Calu3 (cell line): ENCODE measurements at places on chromosomes 16 and 17. TPM values are rescaled to one million over a fixed set of nuclear protein-coding genes. Genes with fewer than 3 reads are reported as not detected.
A peak's percentile ranks its signal among the peaks of the same experiment; 100 is the strongest.

DNA sequence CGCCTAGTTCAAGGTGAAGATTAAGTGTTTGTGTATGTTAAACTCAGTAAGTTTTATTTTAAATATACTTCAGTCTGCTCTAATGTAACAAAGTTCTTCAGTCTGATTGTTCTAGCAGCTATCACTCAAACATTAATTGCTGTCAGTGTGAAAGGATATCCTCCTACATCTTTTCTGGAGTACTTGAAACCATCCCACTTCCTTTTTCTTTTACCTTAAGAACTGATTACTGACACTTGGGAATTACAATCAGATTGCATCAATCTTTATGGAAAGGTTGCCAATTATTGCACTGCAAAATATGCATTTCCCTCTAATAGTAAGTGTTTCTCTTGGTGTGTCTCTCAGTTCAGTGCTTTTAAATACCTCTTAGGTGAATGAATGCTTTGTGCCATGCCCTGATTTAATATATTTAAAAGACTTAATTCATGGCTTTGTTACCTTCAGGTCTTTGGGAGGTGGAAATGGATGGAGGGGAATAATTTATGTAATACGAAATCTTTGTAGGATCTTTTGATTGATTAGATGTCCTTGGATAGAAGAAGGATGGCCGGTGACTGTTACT, 16.6 kb downstream of the MRTFB start:
- no peak for DNase-seq

GRCh38 chr17:40903129-40903847, 18.2 kb upstream of the KRT20 start:
- peak; percentile 82 for DNase-seq

DNA sequence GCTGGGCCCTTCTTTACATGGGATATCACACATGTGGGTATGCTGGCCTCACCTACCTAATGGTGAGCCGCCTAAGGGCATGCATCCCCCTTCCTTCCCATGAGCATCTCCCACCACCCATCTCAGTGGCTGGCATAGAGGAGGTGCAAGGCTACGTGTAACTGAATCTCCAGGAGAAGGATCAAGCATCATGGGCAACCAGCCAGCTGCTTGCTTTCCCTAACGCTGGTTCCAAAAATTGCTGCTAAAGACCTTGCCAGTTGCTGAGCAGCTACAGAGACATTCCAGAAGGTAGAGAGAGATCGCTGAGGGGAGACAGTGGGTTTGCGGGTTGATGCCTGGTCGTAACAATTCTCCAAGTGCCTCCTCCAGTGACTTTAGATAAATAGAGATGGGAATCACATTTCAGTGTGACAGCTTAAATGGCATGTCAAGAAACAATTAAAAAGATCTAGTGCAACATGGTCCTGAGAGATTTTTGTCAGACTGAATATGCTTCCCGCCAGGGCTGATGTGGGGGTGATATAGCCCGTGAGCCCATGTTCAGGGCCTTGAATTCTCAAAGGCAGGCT, 378.4 kb upstream of the CDH5 start:
- DNase-seq, result no peak

The SLC9A5 gene
- total RNA-seq, result 2.4 and 4.4 TPM in 2 replicates

DNA sequence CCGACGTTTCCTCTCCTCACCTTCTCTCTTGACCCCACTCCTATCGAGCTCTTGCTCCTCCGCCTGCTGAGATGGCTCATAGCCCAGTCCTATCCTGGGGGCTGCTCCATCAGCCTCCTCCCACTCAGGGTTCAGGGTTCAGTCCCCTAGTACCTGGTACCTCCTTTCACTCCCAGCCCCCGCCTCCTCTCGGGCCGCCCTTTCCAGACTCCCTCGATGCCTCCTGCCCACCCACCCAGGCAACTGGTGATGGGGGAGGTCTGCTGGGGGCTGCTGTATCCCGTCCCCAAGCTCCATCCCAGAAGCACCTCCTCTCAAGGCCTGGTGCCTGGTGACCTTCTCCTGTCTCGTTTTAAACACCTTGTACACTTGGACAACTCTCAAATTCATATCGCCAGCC, 93.9 kb downstream of the AMFR start:
- no peak for DNase-seq

- DNase-seq, result no peak
Measured at GRCh38 chr17:31074772-31075555, 19.8 kb upstream of the NF1 start.

The SNF8 gene
- total RNA-seq, result 198 and 213 TPM in 2 replicates

- no peak for DNase-seq
Measured at GRCh38 chr17:62897706-62898105, 68.3 kb upstream of the TANC2 start.

GRCh38 chr17:15351925-15352324, 10.5 kb upstream of the TEKT3 start:
- no peak for DNase-seq

GRCh38 chr17:68792873-68793272, 162.3 kb downstream of the ABCA8 start:
- DNase-seq, result no peak

The ESRP2 gene
- 100 and 103 TPM in 2 replicates for total RNA-seq

DNA sequence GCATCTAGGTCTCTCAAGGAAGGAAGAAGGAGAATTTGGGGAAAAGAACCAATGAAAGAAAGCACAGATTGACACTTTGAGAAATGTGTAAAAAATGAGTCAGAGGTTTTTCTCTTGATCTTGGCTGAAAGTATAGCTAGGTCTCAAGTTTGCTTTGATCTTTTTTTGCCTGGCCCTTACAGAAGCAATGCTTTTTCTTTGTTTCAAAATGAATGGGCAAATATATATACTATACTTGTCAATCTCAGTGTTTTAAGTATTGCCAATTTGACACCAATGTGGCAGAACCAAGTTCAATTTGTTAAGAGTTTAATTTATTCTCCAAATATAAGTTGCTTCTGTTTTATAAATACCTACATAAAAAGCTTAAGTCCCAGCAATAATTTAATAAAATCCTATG, 119.6 kb downstream of the PPM1E start:
- DNase-seq, result no peak

- no peak for DNase-seq
Measured at GRCh38 chr16:2365397-2366294, 25.1 kb upstream of the ABCA3 start.

DNA sequence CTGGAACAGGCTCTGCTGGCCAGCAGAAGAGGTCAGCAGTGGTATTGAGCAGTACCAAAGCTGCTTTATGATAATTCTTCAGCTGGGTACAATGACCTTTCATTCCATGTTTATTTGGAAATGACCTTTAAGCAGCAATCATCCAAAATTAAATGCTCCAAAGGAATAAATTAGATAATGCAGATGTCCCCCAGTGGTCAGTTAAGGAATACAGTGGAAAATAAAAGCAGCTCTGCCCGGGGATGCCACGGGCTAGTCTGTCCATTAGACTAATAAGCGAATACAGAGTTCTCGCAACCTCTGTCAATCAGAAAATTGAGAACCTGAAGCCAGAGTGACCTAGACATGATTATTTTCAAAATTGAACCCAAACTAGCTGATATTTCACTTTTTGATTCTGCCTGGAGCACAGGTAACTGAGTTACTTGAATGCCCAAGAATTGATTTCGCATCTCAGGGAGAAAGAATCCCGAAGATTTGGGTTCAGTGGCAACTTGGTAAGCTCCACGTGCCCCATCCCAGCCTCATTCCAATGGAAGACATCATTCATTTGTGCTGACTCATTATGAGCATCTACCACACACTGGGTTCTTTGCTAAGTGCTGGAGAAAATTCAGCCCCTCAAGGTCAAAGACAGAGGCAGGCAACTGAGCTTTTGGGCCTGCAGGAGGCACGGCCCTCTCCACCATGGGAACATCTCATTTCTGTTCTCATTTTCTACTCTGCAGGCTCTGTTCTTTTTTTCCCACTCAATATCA, 34.4 kb upstream of the SLC39A11 start:
- DNase-seq, result no peak

DNA sequence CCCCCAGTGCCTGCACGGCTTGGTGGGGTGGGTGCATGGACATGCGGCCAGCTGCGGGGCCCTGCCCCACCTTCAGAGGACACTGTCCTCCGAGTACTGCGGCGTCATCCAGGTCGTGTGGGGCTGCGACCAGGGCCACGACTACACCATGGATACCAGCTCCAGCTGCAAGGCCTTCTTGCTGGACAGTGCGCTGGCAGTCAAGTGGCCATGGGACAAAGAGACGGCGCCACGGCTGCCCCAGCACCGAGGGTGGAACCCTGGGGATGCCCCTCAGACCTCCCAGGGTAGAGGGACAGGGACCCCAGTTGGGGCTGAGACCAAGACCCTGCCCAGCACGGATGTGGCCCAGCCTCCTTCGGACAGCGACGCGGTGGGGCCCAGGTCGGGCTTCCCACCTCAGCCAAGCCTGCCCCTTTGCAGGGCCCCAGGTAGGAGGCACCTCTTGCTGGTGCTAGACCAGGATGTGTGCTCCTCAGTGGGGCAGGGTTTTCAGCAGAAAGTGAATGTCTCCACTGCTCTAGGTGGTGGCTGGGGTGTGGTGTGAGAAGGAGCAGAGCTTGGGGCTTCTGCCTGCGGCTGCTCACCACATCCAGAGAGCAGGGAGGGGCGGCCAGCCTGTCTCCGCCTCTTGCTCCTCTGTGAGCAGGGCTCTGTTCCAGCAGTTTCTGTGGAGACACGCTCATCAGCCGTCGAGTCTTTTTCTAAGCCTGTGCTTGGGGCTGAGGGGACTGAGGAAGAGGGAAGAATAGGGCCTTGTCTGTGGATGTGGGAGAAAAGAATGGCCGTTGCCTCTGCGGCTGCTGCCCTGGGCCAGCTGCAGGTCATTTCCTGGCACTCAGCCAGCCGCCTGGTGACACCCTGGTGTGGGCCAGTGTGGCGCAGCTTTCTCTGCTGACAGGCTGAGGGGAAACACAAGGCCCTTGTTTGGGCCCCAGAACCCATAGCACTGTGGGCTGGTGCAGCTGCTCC, 2.2 kb downstream of the ZNF276 start:
- no peak for DNase-seq

The DHRS7C gene
- not detected in 2 replicates for total RNA-seq

DNA sequence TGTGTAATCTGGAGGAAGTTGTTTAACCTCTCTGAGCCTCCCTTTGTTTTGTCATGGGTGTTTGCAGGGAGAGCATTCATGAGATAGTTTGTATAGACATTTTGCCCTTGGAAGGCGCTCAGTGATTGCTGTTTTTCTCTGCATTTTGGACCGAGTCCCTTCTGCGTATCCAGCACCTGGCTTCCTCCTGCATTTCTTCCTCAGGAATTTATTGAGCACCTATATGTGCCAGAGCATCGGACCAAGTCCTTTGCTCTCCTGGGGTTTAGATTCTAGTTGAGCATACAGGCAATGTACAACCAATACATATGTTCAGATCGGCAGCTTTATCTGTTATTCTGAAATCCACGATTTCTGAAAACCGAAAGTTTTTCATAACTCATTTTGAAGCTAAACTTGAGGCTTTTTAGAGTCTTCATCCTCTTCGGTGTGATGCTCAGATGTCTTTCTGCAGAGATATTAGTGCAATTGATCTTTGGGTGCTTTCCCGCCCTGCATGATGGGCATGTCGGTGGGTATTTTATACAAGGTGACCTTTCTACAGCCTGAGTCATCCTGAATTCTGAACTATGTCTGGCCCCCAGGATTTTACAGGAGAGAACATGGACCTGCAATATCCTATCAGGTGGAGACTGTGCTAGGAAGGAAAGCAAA, 4.1 kb downstream of the IL4R start:
- no peak for DNase-seq

DNA sequence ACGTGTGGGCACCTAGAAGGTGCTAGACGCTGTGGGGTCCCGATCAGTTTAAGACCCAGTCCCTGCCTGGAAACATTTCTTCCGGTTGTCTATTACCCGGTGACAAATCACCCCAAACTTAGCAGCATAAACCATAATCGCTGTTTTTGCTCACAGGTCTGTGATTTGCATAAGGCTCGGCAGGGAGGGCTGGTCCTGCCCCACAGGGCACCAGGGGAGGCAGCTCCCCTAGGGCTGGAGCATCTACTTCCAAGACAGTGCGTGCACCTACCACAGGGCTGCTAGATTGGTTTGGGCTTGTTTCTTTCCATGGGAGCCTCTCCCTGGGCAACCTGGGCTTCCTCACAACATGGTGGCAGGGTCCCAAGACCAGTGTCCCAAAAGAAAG, 214.5 kb upstream of the CIBAR2 start:
- DNase-seq, result no peak

GRCh38 chr16:86519649-86520316, 9.5 kb downstream of the FOXF1 start:
- DNase-seq, result peak; percentile 75
